GM19239 (cell line): ENCODE measurements at places on chromosomes 1 and 21.

DNA sequence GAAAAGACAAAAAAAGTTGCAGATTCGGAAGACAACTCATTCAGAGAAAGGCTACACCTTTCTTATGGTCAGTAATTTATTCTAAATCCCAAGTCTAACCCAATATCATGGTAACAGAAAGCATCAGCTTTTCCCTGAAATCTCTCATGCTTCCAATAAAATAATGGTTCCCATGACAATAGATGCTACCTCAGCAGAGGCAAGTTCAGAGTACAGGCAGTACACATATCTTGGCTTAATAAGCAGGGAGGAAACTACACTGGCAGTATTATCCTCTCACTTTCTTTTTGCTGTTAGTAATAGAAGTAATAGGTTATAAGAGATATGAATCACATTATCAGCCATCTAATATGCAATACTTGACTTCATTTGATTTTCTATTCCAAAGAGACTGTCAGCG, 137.1 kb downstream of the DPYD start:
- DNase-seq, result no peak

- DNase-seq, result peak; percentile 24
Observed at GRCh38 chr1:147273409-147274336, 31.2 kb downstream of the CHD1L start.

DNA sequence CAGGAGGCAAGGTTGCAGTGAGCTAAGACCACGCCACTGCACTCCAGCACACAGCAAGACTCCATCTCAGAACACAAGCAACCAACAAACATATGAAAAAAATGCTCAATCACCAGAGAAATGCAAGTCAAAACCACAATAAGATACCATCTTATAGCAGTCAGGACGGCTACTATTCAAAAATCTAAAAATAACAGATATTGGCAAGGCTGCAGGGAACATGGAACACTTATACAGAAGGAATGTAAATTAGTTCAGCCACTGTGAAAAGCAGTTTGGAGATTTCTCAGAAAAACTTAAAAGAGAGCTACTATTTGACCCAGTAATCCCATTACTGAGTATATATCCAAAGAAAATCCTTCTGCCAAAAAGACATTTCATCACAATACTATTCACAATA, 27.6 kb upstream of the POGK start:
- no peak for DNase-seq

GRCh38 chr1:5990913-5991312, 1.3 kb downstream of the NPHP4 start:
- no peak for DNase-seq

- no peak for DNase-seq
Observed at GRCh38 chr1:179217943-179218507, 11.5 kb downstream of the ABL2 start.

- DNase-seq, result no peak
Observed at GRCh38 chr1:188462837-188463236, 1634.1 kb downstream of the PLA2G4A start.

- no peak for DNase-seq
Observed at GRCh38 chr1:173122958-173123852, 72.5 kb upstream of the TNFSF18 start.

- DNase-seq, result no peak
Observed at GRCh38 chr21:41199123-41199522, 31.2 kb downstream of the BACE2 start.

- no peak for DNase-seq
Observed at GRCh38 chr1:90133133-90133532, 138.2 kb downstream of the ZNF326 start.

DNA sequence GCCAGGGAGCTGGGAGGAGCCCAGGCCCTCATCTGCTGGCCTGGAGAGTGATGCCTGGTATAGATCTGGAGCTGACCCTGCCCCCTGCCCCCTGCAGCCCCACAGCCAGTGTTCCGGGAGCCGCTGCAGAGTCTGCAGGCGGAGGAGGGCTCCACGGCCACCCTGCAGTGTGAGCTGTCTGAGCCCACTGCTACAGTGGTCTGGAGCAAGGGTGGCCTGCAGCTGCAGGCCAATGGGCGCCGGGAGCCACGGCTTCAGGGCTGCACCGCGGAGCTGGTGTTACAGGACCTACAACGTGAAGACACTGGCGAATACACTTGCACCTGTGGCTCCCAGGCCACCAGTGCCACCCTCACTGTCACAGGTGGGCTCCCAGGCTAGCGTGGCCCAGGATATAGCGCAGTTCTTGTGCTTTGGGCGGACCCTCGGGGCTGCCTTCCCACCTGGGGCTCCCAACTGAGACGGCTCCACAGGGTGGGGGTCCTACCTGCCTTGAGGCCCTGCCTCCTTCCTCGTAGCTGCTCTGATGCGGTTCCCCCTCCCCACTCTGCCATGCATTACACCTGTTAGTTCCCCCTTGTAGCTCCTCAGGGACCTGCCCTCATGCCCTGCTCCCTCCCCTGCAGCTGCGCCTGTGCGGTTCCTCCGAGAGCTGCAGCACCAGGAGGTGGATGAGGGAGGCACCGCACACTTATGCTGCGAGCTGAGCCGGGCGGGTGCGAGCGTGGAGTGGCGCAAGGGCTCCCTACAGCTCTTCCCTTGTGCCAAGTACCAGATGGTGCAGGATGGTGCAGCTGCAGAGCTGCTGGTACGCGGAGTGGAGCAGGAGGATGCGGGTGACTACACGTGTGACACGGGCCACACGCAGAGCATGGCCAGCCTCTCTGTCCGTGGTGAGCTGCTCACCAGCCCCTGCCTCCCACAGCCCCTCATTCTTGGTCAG, 98.7 kb downstream of the OBSCN start:
- no peak for DNase-seq

- DNase-seq, result no peak
Observed at GRCh38 chr1:51423073-51423821, 92.9 kb upstream of the TTC39A start.

GRCh38 chr21:46157987-46158451, 2.6 kb upstream of the FTCD start:
- DNase-seq, result no peak

DNA sequence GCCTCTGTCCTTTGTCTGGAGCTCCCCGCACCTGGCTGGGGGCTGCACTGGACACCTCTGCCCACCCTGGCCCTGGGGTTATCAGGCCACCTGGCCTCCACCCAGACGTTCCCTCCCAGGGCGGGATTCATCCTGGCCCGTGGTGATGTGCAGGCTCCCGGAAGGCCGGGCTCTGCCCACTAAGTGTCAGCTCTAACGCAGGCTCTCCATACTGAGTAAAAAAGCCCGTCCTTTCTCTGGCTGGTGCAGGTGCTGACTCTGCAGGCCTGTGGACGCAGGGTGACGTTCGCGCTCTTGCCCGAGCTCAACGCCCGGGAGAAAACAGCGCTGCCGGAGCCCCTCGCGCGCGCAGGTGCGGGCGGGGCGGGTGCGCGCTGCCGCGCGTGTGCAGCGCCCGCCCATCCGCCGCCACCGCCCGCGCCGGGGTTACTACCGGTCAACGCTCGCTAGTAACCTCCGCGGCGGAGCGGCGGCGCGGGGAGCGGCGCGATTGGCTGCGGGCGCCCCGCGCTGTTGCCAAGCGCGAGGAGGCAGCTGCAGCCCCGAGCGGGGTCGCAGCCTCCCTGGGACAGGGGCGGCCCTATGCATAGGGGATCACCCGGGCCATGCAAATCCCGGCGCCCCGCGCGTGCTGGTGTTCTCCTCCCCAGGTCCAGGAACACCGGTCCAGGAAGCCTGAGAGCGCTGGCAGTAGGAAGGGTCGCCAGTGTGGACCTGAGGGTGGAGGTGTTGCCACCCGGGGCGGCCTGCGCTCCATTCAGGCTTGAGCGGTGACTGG, 15.7 kb downstream of the ABCG1 start:
- peak; percentile 45 for DNase-seq

DNA sequence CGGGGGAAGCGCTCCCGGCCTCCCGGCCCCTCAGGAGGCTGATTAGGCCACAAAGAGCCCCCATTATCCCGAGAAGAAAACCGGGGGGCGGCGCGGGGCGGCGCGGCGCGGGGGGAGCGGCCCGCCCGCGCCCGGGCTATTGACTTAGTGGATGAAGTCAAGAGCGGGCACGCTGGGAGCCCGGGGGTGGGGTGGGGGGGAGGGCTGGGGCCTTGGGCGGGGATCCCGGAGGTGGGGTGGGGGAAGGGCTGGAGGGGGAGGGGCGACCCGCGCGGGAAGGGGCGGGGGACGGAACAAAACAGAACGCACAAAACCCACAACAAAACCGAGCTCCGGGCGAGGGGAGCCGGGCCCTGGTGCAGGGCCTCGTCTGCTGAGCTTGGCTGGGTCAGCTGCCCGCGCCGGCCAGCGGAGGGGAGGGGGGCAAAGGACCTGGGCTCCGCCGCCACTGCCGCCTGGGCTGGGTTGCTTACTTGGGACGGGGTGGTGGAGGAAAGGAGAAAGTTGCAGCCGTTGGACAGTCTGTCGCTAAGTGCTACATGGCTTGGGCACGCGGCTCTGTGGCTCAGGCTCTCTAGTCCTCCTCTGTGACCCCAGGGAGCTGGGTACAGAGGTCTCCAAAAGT, 16.3 kb downstream of the PAX7 start:
- no peak for DNase-seq

GRCh38 chr1:182713939-182714338, 29.6 kb upstream of the RGS8 start:
- no peak for DNase-seq

- DNase-seq, result no peak
Observed at GRCh38 chr21:16569679-16570078, 839.9 kb downstream of the USP25 start.

DNA sequence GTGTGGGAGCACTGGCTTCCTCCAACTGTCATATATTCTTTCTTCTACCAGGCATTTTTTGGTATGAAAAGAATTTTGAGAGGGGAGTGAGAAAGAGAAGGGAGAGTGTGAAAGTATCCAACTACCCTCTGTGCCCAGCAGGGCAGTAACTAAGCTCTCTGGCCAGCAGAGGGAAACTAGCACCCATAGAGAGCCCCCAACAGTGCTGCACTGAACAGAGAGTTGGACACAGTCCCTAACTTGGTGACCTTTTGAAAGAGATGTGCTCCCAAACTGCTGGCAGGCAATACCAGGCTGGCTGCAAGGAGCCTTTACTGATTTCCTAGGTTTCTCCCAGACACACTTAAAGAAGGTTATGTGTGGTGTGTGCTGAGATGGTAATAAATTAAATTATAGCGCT, 118.8 kb upstream of the PBX1 start:
- DNase-seq, result no peak

GRCh38 chr21:45456584-45457160, 51.7 kb downstream of the COL18A1 start:
- no peak for DNase-seq

GRCh38 chr1:178237121-178237520, 143.2 kb downstream of the RASAL2 start:
- no peak for DNase-seq

DNA sequence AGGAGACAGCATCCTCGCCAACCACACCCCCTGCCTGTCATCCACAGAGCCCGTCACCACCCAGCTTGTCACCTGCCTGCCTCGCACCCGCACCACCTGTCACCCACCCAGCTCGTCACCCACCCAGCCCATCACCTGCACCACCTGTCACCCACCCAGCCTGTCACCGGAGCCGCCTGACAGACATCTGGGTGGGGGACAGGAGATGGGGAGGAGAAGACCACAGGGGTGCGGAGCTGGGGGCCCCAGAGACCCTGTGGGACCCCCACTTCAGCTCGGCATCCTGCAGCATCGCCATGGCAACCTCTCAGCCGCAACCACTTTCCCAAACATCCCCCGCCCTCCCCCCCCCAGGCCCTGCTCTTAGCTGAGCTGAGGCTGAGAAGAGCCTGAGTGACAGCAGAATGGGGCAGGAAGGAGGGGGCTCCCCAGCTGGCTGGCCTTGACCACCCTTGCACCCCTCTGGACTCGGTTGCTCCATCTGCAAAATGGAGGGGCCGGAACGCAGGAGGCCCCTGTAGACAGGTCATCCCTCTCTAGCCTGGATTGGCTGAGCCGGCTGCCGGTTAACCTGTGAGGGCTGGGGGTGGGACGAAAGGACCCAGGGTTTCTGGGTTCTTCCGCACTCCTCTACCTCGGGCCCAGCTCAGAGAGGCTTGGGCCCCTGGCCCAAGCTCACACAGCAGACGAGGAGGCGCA, 11.6 kb downstream of the AHDC1 start:
- DNase-seq, result no peak

GRCh38 chr21:38625000-38625399, 126.7 kb upstream of the ERG start:
- DNase-seq, result no peak

GRCh38 chr1:36924282-36924811, 110.0 kb downstream of the GRIK3 start:
- peak; percentile 20 for DNase-seq

DNA sequence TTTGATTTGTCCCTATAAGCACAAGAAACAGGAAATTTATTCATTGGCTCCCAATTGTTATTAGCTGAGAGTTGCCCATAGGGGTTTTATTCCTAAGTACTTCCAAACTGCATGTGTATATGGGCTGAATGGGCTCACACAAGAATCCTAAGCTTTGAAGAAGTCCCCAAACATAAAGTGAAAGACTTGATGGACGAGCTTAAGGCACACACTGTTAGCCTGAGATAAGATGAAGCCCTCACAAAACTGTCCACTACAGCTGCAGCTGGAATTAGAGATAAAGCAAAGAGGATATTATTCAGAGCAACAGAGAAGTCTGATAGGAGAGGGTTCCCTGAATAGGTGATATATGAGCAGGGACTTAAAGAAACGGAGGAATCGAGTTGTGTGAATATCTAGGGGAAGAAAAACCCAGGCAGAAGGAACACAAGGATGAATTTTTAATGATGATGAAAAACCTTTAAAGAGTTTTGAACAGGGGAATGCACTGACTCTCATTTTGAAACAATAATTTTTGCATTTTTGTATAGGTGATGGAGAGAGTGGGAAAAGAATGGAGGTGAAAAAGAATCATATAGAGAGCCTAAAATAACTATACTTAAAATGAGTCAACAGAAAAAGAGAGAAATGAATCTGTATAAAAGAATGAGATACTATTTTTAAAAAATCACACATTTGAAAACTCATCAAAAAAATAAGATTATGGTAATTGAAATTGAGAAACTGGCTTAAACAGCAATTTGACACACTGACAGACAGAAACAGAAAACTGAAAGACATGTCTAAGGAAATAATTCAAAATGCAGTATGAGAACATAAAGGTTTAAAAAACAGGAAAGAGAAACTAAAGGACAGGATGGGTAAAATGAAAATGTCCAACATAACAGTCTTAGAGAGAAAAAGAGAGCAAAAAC, 133.6 kb upstream of the POGK start:
- no peak for DNase-seq

DNA sequence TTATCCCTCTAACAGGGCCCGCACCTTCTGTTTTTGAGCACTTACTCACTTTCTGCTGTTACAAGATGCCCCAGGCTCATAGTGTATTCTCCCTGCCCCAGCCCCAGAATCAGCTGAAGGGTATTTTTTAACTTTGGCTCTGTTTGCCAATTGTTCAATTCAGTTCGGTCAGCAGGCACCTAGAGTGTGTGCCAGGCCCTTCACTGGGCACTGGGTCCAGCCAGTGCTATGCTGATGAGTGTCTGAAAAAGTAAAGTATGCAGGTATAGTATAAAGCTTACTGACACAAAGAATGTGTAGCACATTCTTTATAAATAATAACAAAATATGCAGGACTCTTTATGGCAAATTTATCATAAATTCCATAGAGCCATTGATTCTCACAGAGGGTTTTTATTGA, 35.0 kb downstream of the FHAD1 start:
- DNase-seq, result no peak

- no peak for DNase-seq
Observed at GRCh38 chr1:43379476-43379875, 10.1 kb downstream of the MED8 start.

- DNase-seq, result no peak
Observed at GRCh38 chr1:101509370-101509769, 272.6 kb downstream of the S1PR1 start.
